ENCODE measurements at places on chromosomes 1 and 21.

GRCh38 chr1:246730839-246731238, 6.6 kb downstream of the SCCPDH start:
- DNase-seq: no peak

GRCh38 chr1:165960136-165960535, 132.7 kb downstream of the UCK2 start:
- DNase-seq: peak; percentile 61

DNA sequence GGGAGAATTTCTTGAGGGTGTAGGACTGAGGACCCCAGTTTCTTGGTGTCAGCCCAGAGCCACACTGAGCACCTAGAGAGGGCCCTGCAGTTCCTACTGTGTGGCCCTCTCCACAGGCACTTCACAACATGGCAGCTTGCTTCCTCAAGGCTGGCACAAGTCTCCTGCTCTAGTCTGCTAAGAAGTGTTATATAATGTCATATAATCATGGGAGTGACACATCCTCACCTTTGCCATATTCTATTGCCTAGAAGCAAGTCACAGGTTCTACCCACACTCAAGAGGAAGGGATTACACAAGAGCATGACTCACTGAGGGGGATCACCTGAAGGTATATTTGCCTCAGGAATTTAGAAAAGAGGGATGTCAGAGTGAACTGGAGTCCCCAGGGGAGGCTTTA, 5.5 kb upstream of the SNX27 start:
- no peak for DNase-seq

DNA sequence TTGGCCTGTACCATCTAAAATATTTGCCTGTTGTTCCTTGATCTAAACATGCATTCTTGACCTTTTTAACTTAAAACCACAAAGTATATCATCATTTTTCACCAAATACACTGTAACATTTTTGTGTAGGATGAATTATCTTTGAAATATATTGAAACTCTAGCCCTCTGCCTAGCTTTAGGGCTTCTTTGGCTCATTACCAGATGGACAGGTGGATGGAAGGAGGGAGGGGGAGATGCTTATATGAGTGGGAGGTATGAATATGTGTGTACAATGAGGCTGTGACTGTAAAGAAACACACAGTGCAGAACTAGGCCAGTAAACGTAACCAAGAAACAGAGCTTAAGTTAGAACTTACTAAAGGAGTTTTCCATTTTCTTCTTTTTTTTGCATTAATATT, 118.5 kb downstream of the ESRRG start:
- no peak for DNase-seq

DNA sequence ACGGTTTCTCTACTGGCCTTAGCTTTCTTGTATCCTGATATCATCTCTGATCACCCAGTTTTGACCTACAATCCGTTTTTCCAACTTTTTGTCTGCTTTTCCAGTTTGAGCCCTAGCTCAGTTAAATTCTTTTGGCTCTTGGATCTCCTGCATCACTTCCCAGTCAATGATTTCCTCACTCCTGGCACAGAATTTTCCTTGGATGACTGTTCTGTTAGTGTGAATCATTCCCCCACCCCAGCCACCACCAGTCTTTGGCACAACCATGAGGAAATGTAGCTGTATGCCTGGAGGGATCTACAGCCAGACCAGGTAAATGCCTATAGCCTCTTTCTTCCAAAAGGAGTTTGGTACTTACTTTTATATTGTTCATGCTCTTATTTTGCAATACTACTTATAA, 187.2 kb upstream of the PTGFR start:
- DNase-seq: peak; percentile 88

DNA sequence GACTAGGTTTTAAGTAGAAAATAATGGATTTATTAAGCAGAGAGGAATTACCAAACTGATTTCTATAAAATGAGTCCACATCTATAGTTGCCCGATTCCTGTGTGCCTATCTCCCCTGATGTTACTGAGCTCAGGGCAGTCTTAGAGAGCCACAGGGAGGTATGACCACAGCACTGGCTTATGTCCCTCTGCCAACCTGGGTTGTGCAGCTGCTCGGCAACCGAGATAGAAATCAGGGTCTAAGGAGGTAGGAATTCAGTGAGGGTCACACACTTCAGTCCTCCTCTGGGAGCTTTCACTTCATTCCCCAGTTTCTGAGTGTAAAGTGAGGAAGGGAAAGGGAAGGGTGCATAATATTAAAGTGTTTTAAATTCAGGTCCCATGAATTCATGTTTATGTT, 386.8 kb downstream of the KCNH1 start:
- DNase-seq: no peak

DNA sequence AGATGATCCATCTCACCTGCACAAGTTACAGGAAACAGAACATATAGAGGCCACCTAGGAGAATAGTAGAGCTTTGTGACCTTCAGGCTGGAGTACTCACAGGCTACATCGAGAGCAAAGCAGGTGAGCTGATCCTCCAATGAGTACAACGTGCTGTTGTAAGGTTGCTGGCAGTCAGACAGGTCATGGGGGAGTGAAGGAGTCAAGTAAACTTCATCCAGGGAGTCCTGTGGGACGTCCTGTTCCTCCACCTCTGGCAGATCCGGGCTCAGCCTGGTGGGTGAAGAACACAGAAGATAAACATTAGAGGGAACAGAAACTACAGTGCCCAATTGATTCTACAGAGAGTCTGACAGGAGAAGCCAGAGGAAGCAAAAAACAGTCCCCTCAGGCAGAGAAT, 62.5 kb downstream of the PRKAB2 start:
- DNase-seq: no peak

All from fibroblast of skin of scalp (primary cell).